Naive thymus-derived CD4-positive, alpha-beta T cell (primary cell): ENCODE measurements at places on chromosomes 16 and 17. TPM values are rescaled to one million over a fixed set of nuclear protein-coding genes. Genes with fewer than 3 reads are reported as not detected.
A peak's percentile ranks its signal among the peaks of the same experiment; 100 is the strongest.

DNA sequence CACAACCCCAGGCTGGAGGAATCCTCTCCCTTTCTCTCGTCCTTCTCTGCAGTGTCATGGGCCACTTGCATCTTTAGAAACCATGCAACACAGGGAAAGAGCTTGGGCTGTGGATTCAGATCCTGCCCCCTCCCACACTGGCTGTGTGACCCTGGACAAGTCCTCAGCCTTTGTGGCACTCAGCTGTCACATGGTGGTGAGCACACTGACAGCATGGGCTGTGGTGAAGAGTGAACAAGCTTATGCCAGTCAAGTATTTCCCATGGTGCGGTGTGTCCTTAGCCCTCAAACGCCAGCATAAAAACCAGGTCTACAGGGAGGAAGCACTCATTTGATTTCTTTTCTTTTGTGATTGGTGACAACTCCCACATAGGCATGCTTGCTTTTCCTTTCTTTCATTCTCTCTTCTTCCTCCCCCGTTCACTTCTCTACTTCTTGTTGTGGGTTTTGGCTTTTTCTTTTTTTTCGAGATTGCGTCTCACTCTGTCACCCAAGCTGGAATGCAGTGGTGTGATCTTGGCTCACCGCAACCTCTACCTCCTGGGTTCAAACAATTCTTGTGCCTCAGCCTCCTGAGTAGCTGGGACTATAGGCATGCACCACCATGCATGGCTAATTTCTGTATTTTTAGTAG lies 314.2 kb downstream of the CPPED1 start:
- no peak for DNase-seq

GRCh38 chr17:75010683-75011400 lies 1.6 kb upstream of the MRPL58 start:
- no peak for DNase-seq

DNA sequence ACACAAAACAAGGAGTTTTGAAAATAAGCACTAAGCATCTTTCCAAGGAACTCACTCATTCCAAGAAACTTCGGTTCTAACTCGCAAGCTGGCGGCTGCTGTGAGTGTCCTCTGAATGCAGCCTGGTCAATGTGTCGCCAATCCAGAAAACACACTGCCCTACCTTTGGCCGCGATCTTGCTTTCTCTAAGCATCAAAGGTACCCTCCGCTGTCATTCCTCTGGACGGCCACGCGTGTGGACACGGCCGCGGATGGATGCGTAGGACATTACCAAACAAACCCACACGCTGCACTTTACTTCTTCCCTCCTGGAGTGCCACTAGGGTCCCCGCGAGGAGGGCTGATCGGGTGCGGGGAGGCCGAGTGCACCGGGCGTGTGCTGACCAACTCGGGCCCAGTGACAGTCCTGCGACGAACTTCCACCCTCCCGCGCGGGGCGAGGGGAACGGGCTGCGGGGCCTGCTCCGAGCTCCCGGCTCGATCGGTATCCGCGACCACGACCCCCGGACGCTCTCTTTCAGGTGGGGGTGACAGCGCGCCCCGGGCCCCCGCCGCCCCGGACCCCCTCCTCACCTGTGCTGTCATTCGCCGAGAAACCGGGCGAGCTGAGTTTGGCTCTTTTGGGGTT lies 1.1 kb downstream of the CREBBP start:
- peak; percentile 14 for DNase-seq

DNA sequence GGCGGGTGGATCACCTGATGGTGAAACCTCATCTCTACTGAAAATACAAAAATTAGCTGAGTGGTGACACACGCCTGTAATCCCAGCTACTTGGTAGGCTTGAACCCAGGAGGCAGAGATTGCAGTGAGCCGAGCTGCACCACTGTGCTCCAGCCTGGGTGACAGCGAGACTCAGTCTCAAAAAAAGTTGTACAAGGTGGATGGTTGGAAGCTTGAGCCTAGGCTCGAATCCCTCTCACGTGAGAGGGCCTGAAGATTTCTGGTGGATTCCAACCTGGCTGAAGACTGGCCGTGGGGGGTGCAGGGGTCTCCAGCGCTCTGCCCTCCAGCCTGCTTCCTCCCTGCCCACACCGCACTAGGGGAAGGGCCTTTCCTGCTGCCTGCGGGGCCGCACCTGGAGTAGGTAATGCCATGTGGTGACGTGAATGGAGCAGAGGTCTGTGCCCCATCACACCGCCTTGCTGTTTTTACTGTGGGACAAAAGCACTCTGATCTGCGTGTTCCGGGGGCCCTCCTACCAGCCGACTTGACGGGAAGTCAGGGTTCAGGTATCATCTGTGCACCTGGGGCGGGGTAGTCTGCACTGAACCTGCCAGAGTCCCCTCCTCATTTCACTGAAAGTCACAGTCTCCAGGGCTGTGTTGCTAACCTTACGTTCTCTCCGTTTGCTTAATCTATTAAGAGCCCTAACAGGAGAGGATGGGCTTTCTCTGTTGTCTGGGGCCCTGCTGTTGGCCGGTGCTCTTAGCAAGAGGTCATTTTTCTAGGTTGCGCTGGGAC lies 4.2 kb downstream of the RPL13 start:
- DNase-seq = no peak

- no peak for DNase-seq
These were observed 267.8 kb downstream of the PMP22 start for GRCh38 chr17:14997290-14997689.

DNA sequence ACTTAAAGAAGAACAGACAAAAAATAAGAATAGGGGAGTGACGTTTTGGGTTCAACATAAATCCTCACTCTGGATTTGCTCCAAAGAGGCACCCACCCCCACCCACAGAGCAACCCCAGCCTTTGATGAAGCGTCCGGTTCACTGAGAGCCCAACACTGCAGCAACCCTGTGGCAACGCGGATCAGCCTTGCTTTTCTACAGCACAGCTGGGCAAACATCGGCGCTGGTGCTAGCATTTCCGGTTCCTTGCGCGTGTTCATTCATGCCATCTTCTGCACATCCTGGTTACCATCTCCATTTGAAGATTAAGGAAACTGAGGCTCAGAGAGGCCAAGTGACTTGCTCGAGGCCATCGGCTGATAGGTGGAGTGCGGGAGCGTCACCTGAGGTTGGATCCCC lies 8.7 kb upstream of the GINS2 start:
- no peak for DNase-seq

GRCh38 chr17:79936050-79936449 lies 96.8 kb upstream of the CBX4 start:
- DNase-seq = no peak

DNA sequence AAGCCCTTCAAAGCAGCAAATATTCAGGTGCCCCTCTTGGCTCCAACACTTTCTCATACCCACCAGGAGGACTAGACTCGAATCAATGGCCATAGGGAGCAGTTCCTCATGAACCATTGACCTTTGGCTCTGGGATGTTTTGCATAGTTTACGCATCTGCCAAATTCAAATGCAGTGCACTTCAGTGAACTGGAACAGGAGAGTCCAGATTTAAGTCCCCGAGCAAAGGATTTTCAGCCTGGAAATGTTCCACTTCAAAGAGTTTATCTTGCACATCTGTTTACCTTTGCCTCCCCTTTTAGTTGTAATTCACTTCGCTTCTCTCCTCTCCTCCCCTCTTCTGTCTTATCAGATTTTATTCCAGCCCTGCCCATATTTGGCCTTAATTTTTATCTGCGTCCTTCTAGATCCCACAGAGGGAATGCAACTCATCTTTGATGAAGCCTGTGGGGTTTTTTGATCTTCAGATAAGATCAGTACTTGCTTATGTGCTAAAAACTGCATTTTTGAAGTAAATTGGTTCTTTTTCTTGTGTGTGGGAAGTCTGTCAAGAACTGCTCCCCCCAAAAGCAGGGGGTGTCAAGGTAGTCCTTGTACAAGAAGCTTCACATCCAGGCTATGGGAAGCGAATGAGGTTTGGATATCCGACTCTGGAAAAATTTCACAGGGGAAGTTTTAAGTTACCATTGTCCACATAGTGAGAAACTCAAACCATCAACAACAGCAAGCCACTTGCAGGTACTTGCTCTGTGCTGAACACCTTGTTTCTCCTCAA lies 281.6 kb downstream of the RBFOX1 start:
- DNase-seq = no peak

GRCh38 chr17:66755101-66755943 lies 79.6 kb upstream of the CACNG5 start:
- DNase-seq = no peak

DNA sequence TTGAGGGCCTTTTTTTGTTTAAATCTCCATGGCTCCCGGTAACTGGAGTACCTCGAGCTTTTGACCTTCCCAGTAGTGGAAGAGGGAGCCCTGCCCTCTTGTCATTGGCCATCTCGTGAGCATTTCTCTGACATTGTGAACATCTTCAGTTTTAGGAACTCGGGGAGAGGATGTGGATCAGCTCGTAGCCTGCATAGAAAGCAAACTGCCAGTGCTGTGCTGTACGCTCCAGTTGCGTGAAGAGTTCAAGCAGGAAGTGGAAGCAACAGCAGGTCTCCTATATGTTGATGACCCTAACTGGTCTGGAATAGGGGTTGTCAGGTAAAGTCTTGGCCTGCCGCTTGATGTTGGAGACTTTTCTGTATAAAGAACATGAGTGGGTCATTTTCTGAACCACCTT lies 24.3 kb downstream of the NTAN1 start:
- DNase-seq = no peak

DNA sequence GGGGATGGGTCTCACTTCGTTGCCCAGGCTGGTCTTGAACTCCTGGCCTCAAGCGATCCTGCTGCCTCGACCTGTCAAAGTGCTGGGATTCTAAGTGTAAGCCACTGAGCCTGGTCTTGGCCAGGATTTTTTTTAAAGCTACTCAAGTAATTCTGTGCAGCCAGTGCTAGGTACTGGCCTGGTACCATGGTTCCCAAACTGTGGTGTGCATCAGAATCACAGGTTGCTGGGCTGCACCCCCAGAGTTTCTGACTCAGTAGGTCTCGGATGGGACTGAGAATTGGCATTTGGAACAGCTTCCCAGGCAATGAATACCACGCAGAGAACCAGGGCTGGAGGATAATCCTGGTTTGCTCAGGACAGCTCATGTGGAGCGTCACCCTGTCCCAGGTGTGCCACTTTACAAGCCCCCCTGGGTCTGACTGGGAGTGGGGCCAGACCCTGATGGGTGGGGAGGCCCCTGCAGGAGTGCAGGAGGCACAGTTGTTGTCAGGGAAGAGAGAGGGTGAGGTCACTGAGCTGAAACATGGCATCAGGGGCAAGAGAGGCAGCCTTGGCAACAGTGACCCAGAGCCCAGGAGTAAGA lies 10.7 kb upstream of the MRPS23 start:
- DNase-seq = no peak

DNA sequence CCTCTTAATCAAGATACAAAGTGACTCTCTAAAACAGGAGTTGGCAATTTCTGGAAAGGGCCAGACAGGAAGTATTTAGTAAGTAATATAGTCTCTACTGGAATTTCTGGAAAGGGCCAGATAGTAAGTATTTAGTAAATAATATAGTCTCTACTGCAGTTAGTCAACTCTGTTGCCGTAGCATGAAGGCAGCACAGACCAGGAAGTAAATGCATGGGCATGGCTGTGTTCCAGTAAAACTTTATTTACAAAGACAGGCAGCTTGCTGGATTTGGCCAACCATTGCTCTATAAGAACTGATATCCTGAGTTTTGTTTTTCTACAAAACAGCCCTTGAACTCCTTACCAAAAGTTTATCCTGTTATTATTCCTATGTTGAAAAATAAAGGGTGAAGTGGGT lies 16.9 kb downstream of the LDAF1 start:
- no peak for DNase-seq

- no peak for DNase-seq
These were observed 133.3 kb downstream of the PARN start for GRCh38 chr16:14496786-14497185.

DNA sequence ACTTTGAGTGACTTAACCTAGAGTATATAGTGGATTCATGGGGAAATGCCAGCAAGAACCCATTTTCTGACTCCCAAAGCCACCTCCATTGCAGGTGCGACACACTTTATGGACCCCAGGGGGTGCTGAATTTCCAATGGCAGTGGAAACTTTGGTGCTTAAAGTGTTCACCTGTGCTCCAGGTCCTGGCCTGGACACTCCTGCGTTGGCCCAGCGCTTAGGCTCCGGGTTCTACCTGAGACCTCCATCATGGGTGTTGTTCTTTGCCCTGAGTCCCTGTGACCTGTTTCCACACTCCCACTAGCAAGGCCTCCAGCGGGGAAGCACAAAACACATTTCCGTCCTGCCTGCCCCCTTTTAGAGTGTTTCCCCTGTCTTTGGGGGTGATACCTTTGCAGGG lies 3.0 kb downstream of the CCNF start:
- no peak for DNase-seq

DNA sequence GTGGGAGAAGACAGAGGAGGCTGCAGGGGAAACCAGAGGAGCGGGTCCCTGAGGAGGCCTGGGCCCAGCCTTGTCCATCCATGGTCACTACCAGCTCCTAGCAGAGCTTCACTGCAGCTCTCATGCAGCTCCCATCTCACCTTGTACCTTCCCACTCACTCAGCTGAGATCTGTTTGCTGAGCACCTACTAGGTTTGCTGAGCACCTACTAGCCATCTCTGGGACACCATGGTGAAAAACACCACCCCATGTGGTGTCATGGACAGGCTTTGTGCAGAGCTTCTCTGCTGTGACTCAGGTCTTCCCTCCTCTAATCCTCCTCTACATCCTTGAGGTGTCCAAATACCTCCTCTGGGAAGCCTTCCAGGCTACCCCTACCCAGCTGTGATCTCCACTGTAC lies 58.6 kb downstream of the ENGASE start:
- DNase-seq = no peak

DNA sequence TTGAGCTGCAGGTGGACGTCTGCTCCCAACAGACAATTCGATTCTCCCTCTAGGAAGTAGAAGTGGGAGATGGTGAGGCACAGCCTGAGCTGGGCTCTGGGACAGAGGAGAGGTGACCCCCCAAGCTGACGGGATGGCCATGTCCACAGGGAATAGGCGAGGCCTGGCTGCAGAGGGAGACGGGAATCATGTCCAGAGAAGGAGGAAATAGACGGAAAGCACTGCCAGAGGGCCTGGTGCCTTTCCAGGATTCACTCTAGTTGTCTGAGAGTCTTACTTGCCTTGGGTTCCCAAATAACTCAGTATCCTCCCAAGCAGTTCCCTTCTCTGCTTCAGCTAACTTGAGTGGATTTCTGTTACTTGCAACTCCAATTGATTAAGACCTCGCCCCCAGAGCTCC lies 4.3 kb upstream of the CRISPLD2 start:
- no peak for DNase-seq

Gene LLGL2
- 12.8 TPM for polyA plus RNA-seq

Gene CLEC3A
- polyA plus RNA-seq = not detected

Gene PPP1R9B
- 0.72 TPM for polyA plus RNA-seq

Gene ST6GALNAC2
- polyA plus RNA-seq = not detected

Gene CRYM
- not detected for polyA plus RNA-seq

Gene RAD51D
- polyA plus RNA-seq = 17.6 TPM

Gene NARF
- polyA plus RNA-seq = 102 TPM

Gene CCL23
- polyA plus RNA-seq = not detected

Gene VTN
- not detected for polyA plus RNA-seq

Gene KRT33A
- polyA plus RNA-seq = not detected

Gene IRF8
- 4.5 TPM for polyA plus RNA-seq

Gene C1QTNF8
- polyA plus RNA-seq = not detected

Gene TAF1C
- polyA plus RNA-seq = 15.8 TPM

Gene PRKCB
- polyA plus RNA-seq = 32.4 TPM
